Small intestine (tissue), 16 donors: ENCODE measurements at places on chromosomes 7 and 10. TPM values are rescaled to one million over a fixed set of nuclear protein-coding genes. Genes with fewer than 3 reads are reported as not detected.

PPP1R17 gene
- polyA plus RNA-seq = not detected

- peaks cover 67% of the 10 kb centered on the region for H3K27me3 ChIP-seq
- H3K4me3 ChIP-seq = no peak within 1 kb of the TSS
- no peak within 1 kb of the TSS for H3K27ac ChIP-seq
- no peaks in the 10 kb centered on the region for H3K36me3 ChIP-seq
- DNase-seq = no peak
Observed at GRCh38 chr10:117240621-117241529, at the start of gene SLC18A2. Gene SLC18A2 (plus strand): TSS chr10:117241114. CDS start chr10:117241694, 580 bp downstream.

OAT gene
- polyA plus RNA-seq = 247 TPM

GRCh38 chr10:61779950-61780659, 117.4 kb downstream of the CABCOCO1 start:
- peak overlapping the region; percentile 24 for H3K27ac ChIP-seq
- H3K4me1 ChIP-seq = no peaks in the 10 kb centered on the region
- peak; percentile 48 for DNase-seq

GRCh38 chr7:68689087-68689433, 909.2 kb upstream of the AUTS2 start:
- H3K36me3 ChIP-seq = no peaks in the 10 kb centered on the region
- DNase-seq = no peak
- no peak overlapping the region for H3K27ac ChIP-seq
- no peaks in the 10 kb centered on the region for H3K4me1 ChIP-seq
- H3K27me3 ChIP-seq = no peaks in the 10 kb centered on the region

NRCAM gene
- polyA plus RNA-seq = 0.27 TPM

RBM20 gene
- polyA plus RNA-seq = 0.36 TPM

FRMPD2 gene
- 0.03 TPM for polyA plus RNA-seq

GRCh38 chr10:115066528-115066927, 26.6 kb upstream of the ATRNL1 start:
- H3K27ac ChIP-seq = no peak overlapping the region
- H3K27me3 ChIP-seq = no peaks in the 10 kb centered on the region
- H3K4me1 ChIP-seq = no peaks in the 10 kb centered on the region
- no peak overlapping the region for H3K4me3 ChIP-seq

TCAF2 gene
- 0.22 TPM for polyA plus RNA-seq

CYP2E1 gene
- 0.48 TPM for polyA plus RNA-seq

SCART1 gene
- 0.33 TPM for polyA plus RNA-seq

GRCh38 chr10:106436123-106436715, 728.3 kb downstream of the SORCS1 start:
- H3K4me3 ChIP-seq = no peak overlapping the region
- H3K4me1 ChIP-seq = no peaks in the 10 kb centered on the region
- H3K27me3 ChIP-seq = no peaks in the 10 kb centered on the region
- DNase-seq = no peak

- H3K27ac ChIP-seq = no peak overlapping the region
- H3K4me3 ChIP-seq = no peak overlapping the region
- no peaks in the 10 kb centered on the region for H3K36me3 ChIP-seq
- no peaks in the 10 kb centered on the region for H3K27me3 ChIP-seq
Observed at GRCh38 chr7:116087291-116087690, 56.7 kb upstream of the TFEC start.

DNA sequence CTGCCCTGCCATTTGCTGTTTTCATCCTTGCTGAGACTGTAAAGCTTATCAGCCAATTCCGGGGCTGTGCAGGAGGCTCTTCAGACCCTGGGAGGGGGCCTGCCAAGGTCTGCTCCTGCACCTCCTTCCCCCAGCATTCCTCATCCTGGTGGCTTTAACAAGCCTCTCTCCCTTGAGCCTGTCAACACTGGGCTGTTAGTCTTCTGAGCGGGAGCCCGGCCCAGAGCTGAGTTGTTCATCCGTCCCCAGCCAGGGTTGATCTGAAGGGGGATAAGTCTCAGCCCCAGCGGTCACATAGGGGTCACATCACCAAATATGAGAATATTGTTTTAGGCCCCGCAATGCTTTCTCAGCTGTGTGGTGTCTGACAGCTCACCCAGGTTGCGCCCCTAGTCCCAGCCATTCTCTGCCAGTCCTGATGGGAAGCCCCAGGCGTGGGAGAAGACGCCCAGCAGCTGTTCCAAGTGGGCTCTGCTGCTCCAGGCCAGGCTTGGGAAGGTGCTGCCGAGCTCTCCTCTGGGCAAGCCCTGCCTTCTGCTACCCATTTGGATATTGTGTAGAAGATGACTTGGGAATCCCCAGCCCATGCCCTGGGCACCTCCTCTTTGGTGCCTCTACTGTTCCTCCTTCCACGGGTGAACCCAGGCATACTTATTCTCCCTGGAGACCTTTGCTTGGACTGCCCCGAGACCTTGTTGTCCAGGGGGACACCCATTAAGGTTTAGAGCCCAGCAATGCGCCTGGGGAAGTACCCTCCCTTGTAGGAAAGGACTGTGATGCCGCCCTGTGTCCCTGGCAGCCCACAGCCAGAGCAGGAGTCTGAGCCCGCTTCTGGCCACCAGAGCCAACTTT, 23.5 kb upstream of the TRIM8 start:
- peaks cover 3% of the 10 kb centered on the region for H3K36me3 ChIP-seq

GRCh38 chr10:79074732-79075131, 6.0 kb downstream of the ZMIZ1 start:
- H3K27me3 ChIP-seq = no peaks in the 10 kb centered on the region
- H3K27ac ChIP-seq = peak overlapping the region; percentile 87
- peaks cover 40% of the 10 kb centered on the region for H3K4me1 ChIP-seq
- peaks cover 32% of the 10 kb centered on the region for H3K36me3 ChIP-seq

DNA sequence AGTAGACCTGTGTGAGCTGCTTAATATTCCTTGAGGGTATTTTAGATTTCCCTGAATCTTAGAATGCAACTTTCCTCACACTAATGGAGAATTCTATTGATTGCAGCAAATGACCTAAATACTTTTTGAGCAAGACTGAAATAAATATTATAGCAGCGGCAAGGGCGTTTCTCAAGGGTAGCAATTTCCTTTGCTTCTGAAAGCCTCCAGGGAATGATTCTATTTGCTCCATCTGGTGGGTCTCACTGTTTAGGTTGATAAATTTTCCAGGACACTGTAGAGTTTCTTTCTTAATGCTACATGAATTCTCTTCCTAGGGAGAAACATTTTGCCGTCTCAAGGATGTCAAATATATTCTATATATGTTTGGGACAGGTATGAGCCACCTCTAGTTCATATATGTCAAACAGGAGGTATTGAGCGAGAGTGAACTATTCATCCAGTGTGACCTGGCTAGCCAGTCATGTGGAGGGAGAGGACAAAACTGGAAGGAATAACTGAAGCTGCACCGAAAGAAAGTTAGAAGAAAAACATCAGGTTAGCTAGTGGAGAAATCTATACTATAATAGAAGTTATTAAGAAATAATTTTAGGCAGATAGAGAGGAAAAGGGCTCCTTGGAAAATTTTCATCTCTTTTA, 57.9 kb upstream of the FZD8 start:
- DNase-seq = no peak
- H3K4me3 ChIP-seq = no peak overlapping the region

HSPA14 gene
- 15.9 TPM for polyA plus RNA-seq

GRCh38 chr10:49633327-49634068, 19.7 kb downstream of the CHAT start:
- no peaks in the 10 kb centered on the region for H3K4me1 ChIP-seq
- no peak overlapping the region for H3K4me3 ChIP-seq
- no peak for DNase-seq
- H3K27ac ChIP-seq = no peak overlapping the region

WASHC2C gene
- polyA plus RNA-seq = 62.2 TPM

GRCh38 chr7:81761821-81762220, 8.0 kb downstream of the HGF start:
- H3K36me3 ChIP-seq = no peaks in the 10 kb centered on the region
- H3K4me3 ChIP-seq = no peak overlapping the region
- H3K4me1 ChIP-seq = no peaks in the 10 kb centered on the region
- no peak overlapping the region for H3K27ac ChIP-seq

GRCh38 chr7:156612930-156613329, 27.6 kb upstream of the RNF32 start:
- H3K27me3 ChIP-seq = peaks cover 4% of the 10 kb centered on the region
- H3K36me3 ChIP-seq = no peaks in the 10 kb centered on the region
- peaks cover 7% of the 10 kb centered on the region for H3K4me1 ChIP-seq

GRCh38 chr10:35304649-35305048, 31.7 kb upstream of the CCNY start:
- no peak overlapping the region for H3K27ac ChIP-seq
- peaks cover 2% of the 10 kb centered on the region for H3K4me1 ChIP-seq
- DNase-seq = no peak
- H3K36me3 ChIP-seq = no peaks in the 10 kb centered on the region
- no peak overlapping the region for H3K4me3 ChIP-seq

SKIDA1 gene
- polyA plus RNA-seq = 1.2 TPM

GRCh38 chr7:151086802-151087244, 548 bp downstream of the AGAP3 start:
- H3K36me3 ChIP-seq = no peaks in the 10 kb centered on the region
- peak overlapping the region; percentile 91 for H3K4me3 ChIP-seq
- peaks cover 58% of the 10 kb centered on the region for H3K4me1 ChIP-seq

HGF gene
- not detected for polyA plus RNA-seq

ICA1 gene
- 32.1 TPM for polyA plus RNA-seq

UMAD1 gene
- 20.1 TPM for polyA plus RNA-seq

DNA sequence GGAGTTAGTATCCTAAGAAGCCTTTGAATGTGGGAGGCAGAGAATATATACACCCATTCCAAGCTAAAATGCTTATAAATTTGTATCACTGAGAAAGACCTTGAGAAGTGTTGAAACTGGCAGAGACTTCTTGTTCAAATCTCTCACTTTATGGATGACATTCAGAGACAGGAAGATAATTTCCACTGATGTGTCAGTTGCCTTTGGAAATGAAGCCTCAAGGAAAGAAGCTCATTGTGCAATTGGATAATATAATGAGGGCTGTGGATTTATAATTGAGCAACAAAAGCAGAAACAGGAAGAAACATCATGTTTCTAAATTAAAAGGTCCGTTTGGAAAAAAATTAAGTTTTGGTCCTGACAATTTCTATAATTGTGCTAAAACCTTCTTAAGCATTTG, 789.9 kb upstream of the IGFBP3 start:
- no peaks in the 10 kb centered on the region for H3K27me3 ChIP-seq
- no peaks in the 10 kb centered on the region for H3K4me1 ChIP-seq
- H3K36me3 ChIP-seq = no peaks in the 10 kb centered on the region

DNA sequence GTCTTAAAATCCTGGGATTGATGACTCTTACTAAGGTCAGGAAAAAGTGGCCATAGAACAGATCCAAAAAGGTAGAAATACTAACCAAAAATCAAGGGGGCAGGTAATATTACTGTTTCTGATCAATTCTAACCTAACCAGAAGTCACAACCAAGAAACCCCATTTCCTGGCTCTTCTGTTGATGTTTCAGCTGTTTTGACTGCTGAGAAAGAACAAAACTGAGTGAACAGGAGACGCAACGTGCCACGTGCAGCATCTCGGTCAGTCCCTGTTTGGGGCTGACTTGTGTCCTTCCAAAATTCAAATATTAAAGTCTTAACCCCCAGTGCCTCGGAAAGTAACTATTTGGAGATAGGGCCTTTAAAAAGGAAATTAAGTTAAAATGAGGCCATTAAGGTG, 56.8 kb downstream of the JAZF1 start:
- H3K27me3 ChIP-seq = no peaks in the 10 kb centered on the region
- H3K36me3 ChIP-seq = no peaks in the 10 kb centered on the region
- H3K4me1 ChIP-seq = no peaks in the 10 kb centered on the region
- H3K27ac ChIP-seq = peak overlapping the region; percentile 46
- no peak overlapping the region for H3K4me3 ChIP-seq
